Large intestine (tissue), 12 donors: ENCODE measurements at places on chromosomes 7 and 10. TPM values are rescaled to one million over a fixed set of nuclear protein-coding genes. Genes with fewer than 3 reads are reported as not detected.

GRCh38 chr7:44636041-44636584 lies 29.7 kb downstream of the OGDH start:
- peak; percentile 90 for DNase-seq

- DNase-seq = no peak
These were observed at the start of gene EMX2 for GRCh38 chr10:117542706-117543224. Gene EMX2, plus strand, starts transcription at chr10:117542746. Its CDS starts 522 bp downstream, at chr10:117543268.

DNA sequence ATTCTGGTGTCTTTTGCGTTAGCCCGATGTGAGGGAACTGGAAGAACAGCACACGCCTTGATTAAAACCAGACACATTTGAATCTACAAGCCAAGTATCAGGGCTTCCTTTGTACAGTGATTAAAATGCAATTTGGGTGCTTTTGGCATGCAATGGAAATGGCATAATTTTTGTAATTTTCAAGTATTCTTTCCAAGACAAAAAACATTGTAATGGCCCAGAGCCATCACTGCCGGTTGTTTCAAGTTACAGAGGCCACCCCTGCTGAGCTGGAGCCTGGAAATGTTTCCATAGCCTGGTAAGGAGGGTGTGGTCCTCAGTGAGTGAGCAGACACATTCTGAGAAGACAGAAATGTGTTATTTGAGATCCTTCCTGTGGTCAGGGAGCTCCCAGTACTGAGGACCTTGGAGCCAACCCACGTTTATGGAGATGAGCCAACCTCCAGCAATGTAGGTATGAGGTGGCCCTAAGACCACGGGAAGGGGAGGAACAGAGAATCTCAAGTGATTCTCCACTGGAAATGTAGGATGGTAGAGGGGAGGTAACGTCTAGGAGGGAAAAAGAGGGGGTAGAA lies 20.9 kb downstream of the TEX36 start:
- peak; percentile 3 for DNase-seq

- DNase-seq = no peak
These were observed 60.2 kb upstream of the LOXL4 start for GRCh38 chr10:98328163-98328562.

DNA sequence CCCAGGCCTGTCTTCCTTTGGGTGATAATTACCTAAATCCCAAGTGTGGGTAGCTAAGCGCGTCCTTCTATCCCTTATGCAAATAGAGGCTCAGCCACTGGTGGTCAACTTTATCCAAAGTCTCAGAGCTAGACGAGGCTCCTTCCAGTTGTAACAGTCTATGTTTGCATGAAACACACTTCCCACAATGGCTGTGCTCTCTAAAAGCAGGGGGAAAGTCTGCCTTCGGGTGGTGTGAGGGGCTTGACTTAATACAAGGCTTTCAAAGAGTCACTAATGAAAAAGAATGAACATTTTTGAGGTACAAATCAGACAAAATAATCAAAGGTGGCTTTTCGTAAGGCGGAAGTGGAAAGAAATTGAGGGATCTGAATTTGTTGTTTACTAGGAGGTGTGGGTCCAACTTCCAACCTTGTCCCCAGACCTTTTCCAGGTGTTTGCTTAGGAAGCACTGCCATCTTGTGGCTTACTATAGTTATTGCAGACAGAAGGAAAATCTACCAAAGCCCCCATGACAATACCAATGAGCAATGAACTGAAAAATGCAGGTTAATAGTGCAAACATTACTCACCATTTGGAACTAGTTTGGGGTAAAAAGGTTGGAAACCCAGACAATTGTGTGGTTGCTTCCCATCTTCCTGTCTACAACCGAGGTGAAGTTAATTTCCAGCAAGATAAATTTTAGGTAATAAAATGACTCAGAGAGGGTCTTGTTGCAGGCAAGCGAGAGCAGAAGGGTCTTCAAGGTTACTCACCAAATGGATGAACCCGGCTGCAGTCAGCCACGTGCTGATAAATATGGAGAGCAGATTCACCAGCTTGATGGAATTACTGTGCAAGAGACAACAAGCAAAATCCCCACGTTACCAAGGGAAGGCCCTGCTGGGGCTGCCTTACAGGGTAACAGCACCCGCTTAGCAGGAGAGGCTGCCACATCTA lies 525.7 kb downstream of the KCNMA1 start:
- peak; percentile 36 for DNase-seq

DNA sequence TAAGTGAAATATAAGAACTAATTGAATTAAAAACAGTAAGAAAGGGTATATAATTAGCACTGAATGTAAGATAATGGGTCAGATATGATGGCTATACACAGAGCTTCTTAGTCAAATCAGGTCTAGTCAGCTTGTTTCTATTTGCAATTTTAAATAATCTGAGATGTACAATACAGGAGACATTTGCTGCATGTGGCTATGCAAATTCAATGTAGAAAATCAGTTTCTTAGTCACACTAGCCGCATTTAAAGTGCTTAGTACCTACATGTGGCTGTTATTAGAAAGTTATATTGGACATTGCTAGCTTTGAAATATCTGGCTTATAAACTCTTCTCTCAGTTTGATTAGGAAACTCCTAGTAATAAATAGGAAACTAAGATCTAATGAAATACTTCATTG lies 25.3 kb downstream of the CCDC7 start:
- no peak for DNase-seq

LAMB4 gene
- polyA plus RNA-seq = 0.42 TPM
